ENCODE measurements at places on chromosomes 5 and 9.

GRCh38 chr9:93121316-93122241, 12.5 kb downstream of the NINJ1 start:
- DNase-seq, result no peak

GRCh38 chr9:125161284-125161918, 18.1 kb upstream of the SCAI start:
- no peak for DNase-seq

GRCh38 chr5:67209141-67209771, 12.7 kb upstream of the CD180 start:
- peak; percentile 79 for DNase-seq

DNA sequence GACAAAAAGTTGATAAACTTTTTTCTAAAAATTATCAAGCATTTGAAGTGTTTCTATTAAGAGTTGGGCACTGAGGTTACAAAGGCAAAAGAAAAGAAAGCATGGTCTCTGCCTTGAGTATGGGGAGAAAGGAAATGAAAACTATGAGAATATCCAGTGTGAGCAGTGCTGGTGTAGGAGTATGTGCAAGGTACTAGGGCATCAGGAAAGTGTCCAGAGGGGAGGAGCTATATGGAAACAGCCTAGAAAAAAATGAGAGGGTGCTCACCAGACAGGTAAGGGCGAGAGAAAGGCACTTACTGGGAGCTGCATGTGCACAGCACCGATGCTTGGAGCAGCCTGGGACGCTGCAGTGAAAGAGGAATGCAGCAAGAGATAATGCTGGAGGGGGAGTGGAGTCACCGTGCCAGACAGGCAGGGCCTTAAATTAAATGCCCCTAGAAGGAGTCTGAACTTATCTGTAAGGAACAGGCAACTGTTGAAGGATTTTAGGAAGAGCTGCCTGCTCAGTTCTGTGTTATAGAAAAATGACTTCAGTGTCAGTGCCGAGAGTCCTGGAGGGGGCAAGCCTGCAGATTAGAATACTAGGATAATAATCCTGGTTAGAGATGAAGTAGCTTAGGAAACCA, 14.0 kb downstream of the MCC start:
- DNase-seq, result no peak

DNA sequence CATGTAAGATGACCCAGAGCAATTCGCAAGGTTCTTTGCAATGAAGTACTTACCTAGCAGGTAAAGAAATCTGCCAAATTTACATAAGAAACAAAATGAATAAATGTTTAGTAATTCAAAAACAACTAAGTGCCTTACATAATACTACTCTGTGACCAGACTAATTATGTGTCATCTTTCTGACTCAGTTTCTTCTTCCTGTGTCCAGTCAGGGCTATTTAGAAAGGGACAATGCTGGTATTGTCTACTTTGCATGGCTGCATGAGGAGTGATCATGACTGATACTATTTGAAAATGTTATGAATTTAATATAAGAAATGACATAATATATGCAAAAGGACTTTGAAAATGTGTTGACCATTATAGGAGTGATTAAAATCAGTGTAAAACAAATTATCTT, 210.0 kb downstream of the TMEM161B start:
- DNase-seq, result no peak
